ENCODE measurements at places on chromosomes 3 and 15.
A peak's percentile ranks its signal among the peaks of the same experiment; 100 is the strongest.

DNA sequence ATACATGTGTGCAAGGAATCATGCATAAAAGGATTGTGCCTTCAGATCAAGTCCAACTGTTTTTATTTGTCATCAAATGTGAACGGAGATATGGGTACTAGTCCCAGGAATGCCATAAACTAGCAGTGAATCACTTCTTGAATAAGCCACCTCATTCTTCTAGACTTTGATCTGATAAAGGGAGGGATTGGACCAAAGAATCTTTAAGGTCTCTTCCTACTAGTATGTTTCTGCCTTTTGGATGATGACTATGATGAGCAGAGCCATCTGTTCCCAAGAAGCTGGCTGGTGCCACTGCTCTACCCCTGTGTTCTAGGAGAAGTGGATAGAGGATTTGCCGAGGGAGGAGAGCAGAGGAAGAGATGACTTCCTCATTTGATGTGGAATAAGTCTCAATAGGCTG lies 28.8 kb upstream of the UACA start:
- DNase-seq = peak; percentile 55

DNA sequence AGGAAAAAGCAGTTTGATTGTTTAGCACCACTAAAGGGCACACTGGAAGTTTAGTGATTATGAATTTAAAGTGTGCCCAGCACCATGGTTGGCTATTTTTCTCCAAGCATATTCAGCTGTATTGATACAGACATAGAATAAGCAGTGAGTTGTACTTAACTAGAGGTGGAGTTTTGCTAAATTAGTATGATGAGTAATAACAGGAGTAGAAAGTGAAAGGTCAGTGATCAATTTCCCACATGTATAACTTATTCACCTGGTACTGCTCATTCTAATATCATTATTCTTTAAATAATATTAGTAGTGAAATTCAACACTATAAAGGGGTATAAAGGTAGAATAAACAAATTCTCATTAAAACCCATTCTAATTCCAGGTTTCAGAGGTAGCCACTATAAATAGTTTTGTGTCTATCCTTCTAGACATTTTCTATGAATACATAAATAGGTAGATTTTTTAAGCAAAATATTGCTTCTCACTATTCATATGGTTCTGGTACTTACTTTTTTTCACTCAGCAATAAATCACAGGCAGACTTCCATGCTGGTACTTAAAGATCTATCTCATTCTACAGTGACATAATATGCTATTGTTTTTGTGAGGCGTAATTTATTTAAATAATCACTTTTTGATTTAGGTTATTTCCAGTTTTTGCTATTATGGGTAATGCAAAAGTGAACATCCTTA lies 732.9 kb downstream of the VGLL3 start:
- DNase-seq = no peak

DNA sequence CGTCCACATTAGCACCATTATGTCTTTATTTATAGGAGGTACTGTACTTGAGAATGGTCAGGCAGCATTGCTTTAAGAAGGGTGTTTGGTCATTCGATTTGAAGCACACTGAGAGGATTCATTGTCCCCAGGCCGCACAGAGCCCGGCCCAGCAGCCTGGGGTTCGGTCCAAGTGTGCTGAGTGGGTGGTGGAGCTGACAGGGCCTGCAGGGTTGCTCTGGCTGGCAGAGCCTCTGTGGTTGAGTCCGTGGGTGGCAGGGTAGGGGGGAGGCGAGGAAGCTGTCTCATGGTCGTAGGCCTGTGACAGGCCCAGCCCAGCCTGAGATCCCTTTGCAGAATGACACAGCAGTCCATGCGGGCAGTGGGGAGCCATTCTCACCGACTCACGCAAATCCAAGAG lies 227.7 kb upstream of the TOPAZ1 start:
- no peak for DNase-seq

DNA sequence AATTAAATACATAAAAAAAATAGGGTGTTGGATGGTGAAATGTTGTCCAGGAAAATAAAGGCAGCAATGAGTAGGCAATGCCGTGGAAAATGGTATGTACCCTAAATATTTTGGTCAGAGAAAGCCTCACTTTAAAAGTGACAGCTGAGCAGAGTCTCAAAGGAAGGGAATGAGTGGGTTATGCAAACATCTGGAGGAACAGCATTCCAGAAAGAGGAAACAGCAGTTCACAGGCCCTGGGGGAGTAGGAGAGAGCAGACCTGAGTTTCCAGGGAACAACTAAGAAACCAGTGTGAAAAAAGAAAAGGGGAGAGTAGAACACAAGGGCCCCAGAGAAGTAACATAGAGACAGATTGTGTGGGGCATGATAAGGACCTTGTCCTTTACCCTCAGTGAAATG lies 230.0 kb upstream of the CNTN3 start:
- no peak for DNase-seq

- DNase-seq = peak; percentile 7
These were observed 2.3 kb downstream of the GRIP2 start for GRCh38 chr3:14537590-14538450.

- no peak for DNase-seq
These were observed 45.7 kb downstream of the DHX30 start for GRCh38 chr3:47848599-47849117.
